Esophagus muscularis mucosa (tissue), 4 donors: ENCODE measurements at places on chromosomes 6 and 20. TPM values are rescaled to one million over a fixed set of nuclear protein-coding genes. Genes with fewer than 3 reads are reported as not detected.
A peak's percentile ranks its signal among the peaks of the same experiment; 100 is the strongest.

DNA sequence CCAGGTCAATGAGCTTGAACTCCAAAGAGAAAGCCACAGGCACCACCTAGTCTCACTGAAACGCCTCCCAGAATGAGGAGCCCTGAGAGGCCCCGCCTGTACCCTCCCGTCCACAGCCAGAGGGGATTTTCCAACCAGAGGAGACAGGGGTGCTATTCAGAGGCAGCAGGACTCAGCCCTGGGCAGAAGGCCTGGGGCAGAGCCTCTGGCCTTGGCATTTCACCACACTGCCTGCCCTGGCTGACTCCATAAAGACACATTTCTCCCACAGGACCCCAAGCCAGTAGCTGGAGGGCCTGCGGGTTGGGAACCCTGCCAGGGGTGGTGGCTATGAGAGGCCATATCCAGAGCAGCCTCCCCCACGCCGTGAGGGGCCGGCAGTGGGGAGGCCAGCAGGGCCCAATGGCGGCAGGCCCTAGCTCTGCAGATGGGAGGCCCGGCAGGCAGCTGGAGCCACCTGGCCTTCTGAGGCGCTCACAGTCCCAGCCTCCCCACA lies 159.3 kb downstream of the PREX1 start:
- DNase-seq, result no peak

FITM2 gene
- 9.2 TPM for total RNA-seq

- no peak for DNase-seq
Measured at GRCh38 chr6:131024565-131024964, 38.5 kb downstream of the EPB41L2 start.

GRCh38 chr6:131945971-131946370 lies 5.2 kb downstream of the CCN2 start:
- DNase-seq, result no peak

DNA sequence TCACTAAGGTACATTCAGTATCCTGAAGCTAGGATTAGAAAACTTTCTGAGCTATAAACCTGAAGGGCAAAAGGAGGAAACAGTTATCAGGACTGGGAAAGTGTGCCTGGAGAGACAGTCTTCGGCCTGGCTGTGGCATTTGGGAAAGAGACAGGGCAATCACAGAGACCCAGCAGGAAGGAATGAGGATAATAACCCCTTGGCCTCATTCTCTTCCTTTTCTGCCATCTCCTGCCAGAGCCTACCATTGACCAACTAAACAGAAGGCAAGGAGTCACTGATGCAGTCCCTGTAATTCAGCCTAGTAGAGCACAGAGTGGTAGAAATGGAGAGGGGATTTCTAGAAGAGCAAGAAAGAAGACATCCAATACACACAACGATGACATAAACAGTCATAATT lies 359.4 kb downstream of the HDGFL1 start:
- no peak for DNase-seq

KCNQ2 gene
- total RNA-seq, result 0.50 TPM

DNA sequence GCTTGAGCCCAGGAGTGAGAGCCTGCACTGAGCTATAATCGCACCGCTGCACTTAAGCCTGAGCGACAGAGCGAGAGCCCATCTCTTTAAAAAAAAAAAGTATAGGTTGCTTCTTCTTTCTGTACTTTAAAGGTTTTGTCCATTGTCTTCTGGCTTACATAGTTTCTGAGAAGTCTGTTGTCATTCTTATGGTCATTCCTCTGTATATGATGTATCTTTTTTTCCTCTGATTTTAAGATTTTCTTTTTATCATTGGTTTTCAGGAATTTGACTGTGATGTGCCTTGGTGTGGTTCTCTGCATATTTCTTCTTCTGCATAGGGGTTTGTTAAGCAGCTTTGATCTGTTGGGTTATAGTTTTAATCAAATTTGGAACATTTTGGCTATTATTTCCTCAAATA lies 29.1 kb downstream of the QRSL1 start:
- DNase-seq, result no peak

GRCh38 chr6:132060591-132060990 lies 109.4 kb upstream of the CCN2 start:
- DNase-seq, result no peak

- no peak for DNase-seq
Measured at GRCh38 chr20:39835130-39835842, 853.8 kb downstream of the MAFB start.

- DNase-seq, result no peak
Measured at GRCh38 chr6:129022011-129022553, 139.1 kb downstream of the LAMA2 start.

GRCh38 chr6:31620586-31621319 lies at the start of gene PRRC2A:
Gene PRRC2A, plus strand, starts transcription at chr6:31620715. Its CDS starts 2,075 bp downstream, at chr6:31622790.
- DNase-seq, result peak; percentile 94

DNA sequence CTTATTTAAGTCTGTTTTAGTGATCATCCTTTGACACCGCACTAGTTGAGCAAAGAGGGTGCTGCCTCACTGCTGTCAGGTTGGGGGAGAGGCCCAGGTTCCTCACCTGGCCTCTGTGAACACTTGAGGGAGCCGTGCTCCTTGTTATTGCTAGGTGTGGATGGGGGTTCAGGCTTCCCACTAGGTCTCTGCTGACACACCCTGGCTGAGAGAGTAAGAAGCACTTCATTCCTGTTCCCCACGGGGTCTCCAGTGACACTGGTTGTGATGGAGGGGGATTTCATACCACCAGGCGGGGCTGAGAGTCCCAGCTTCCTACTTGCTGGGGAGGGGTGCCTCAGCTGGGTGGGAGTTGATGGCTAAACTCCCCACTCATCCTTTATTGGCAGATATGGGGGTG lies 11.1 kb upstream of the NOTCH4 start:
- no peak for DNase-seq

CGA gene
- total RNA-seq, result not detected

DNA sequence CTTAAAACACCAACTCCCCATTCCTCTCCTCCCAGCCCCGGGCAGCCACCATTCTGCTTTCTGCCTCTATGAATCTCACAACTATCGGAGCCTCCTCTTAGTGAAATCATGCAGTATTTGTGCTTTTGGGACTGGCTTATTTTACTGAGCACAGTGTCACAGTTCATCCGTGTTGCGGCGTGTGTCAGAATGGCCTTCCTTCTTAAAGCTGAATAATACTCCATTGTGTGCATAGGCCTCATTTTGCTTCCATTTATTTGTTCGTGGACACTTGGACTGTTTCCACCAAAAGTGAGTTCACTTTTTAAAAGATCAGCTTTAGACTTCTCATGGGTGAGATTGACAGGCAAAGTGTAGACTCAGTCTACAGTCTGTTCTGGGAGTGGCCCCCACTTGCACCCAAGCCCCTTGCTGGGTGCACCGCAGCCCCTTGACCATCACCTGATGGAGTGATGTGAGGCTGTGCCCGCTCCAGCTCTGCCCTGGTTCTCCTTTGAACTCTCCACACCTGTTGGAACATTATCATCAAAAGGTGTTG lies 12.6 kb downstream of the DUSP22 start:
- no peak for DNase-seq

DNA sequence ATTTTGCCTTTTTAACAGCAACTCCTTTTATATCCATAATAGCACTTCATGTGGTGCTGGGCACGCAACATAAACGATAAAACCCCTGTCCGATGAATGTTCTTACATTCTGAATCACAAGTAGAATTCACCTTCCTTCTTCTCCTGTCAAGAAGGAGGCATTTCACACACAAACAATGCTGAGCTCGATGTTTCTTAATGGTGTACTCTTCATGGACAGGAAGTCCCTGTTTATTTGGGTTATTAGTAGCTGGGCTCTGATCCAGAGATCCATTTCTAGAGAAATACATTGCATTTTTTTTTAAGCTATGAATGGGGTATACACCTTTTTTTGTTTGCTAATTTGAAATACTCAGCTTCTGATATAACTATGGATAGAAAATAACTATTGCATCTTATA lies 82.4 kb downstream of the PPP1R3G start:
- no peak for DNase-seq

TMEM14A gene
- total RNA-seq, result 19.2 TPM

GRCh38 chr20:53917145-53918019 lies 153.0 kb downstream of the BCAS1 start:
- no peak for DNase-seq

DNA sequence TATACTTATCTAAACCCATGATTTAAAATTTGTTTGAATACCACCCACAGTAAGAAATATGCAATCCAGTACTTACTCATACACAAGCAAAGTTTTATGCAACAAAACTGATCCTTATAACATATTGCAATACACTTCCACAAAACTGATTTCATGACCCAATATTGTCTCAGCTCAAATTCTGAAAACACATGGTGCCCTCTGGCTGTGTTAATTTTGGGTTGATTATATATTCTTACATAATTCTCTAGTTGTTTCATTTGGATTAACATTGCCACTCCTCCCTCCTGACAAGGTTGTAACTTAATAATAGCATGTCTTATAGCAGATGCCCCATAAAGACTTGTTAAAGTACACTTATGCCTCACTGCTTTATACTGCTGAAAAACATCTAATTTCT lies 73.0 kb upstream of the TULP1 start:
- no peak for DNase-seq

- no peak for DNase-seq
Measured at GRCh38 chr20:62258499-62259293, 20.4 kb downstream of the OSBPL2 start.

DNA sequence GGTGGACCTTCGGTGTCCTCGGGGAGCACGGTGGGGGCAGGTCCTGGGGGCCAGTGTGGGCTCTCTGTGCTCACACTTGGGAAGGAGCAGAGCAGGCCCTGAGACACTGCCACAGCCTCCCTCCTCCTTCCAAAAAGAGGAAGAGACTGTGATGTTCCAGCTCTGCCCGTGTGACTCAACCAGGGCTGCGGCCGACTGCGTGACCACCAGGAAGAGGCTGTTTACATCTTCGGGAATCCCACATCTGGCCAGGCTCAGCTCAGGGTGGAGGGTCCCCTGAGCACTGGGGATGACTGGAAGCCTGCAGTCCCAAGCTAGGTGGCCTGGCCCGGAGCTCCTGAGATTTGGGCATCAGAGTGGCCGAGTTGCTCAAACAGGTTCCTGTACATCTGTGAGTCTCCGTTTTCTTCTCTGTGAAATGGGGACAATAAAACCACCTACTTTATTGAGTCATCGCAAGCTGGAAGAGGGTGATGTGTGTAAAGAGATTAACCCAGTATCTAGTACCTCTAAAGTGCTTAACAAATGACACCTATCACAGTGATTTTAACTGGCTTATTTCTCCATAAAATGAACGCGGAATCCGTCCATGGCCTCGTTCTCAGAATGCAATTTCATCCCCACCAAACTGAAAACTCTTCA lies 242.1 kb downstream of the DLL1 start:
- DNase-seq, result no peak

DNA sequence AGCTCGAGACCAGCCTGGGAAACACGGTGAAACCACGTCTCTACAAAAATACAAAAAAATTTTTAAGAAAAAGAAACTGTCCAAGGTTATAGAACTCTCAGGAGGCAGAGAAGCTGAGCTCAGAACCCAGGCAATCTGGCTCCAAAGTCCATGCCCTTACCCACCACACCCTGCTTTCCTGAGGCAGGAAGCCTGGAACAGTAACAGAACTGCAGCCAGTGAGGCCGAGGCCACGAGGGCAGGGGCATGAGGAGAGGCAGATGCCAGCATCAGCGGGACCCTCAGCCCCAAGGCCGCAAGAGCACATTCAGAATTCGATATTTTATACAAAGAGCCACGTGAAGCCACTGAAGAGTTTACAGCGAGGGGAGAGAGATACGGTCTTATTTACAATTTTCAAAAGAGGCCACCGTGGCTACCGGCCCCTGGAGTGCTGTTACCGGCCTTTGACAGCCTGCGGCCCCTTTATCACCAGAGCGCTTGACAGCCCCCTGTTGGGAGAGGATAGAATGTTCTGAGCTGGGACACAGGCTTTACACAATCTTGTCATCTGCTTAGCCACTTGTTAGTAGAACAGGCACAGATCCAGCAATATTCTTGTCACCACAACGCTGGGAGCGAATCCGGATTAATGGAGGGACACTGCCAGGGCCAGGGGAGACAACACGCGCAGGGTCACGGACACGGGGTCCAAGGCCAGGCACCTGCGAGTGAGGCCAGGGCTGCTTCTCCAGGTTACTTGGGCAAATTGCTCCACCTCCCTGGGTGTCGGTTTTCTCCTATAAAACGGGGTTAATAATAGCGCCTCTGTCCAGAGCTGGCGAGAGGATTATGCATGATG lies 5.6 kb downstream of the SPATA2 start:
- no peak for DNase-seq

SIRPD gene
- total RNA-seq, result not detected

GRCh38 chr20:11234181-11234580 lies 560.4 kb upstream of the JAG1 start:
- DNase-seq, result no peak

GRCh38 chr6:134821397-134821796 lies 128.5 kb downstream of the ALDH8A1 start:
- DNase-seq, result no peak

DNA sequence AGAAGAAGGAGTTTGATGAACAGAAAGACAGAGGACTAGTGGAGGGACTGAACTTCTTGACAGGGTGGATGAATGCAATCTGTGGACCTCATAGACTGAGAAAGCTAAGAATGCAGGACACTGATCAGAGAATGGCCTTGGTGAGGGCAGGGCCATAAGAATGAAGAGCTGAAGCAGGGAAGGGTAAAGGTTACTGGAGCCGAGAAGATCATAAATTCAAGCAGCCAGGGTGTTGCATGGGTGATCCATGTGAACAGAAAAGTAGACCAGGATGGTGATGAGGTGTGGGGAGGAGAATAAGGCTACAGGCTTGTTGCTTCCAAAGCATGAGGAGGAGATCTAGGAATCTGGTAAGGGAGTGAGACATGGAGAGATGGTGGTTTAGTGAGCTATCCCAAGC lies 295.9 kb downstream of the ADGB start:
- DNase-seq, result no peak

VGLL2 gene
- not detected for total RNA-seq

DZANK1 gene
- 1.4 TPM for total RNA-seq

GRCh38 chr6:120947111-120947510 lies 387.2 kb downstream of the TBC1D32 start:
- no peak for DNase-seq

DNA sequence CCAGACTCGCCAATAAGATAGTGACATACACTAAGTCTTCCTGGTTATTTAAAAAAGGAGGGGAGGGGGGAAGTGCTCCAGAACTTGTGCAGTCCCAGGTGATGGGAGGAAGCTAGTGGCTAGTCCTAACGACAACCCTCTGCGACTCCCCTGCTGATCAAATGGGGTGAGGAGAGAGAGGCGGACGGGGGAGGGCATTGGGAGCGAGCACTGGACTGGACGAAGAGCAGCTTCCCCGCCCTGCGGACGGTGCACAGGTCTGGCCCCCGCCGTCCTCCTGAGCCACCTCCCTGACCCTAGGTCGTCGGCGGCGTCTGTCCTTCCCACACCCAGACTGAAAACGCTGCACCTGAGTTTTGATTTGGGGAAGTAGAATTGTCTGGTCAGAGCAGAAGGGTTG lies 2.2 kb upstream of the OLIG3 start:
- DNase-seq, result peak; percentile 86

ENPP5 gene
- total RNA-seq, result 0.46 TPM

GRCh38 chr20:14877301-14878028 lies 540.1 kb upstream of the FLRT3 start:
- DNase-seq, result no peak

DNA sequence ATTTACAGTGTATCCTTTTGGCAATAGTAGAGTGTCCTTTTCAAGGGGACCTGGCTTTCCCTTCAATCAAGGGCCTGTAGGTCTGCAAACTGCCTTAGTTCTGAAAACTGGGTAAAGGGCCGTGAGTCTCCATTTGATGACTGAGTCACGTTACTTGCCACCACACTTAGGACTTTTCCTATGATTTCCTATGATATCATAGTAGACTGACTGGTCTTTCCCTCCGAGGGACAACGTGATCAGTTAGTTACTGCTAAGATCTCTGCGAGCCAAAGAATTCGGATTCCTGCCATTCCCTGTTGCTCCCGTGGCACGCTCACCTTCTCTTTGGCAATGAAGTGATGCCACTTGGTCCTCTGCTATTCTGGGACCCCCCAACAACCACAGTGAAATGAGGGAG lies 8.4 kb downstream of the ZNF831 start:
- DNase-seq, result no peak
